ENCODE measurements at places on chromosomes 1 and 21. TPM values are rescaled to one million over a fixed set of nuclear protein-coding genes. Genes with fewer than 3 reads are reported as not detected.

- peaks cover 4% of the 10 kb centered on the region for H3K36me3 ChIP-seq
- H3K4me3 ChIP-seq = no peak overlapping the region
- no peaks in the 10 kb centered on the region for H3K4me1 ChIP-seq
- no peak for DNase-seq
- no peak overlapping the region for H3K27ac ChIP-seq
Measured at GRCh38 chr21:41794600-41794999, 27.7 kb upstream of the RIPK4 start.

The PLA2G5 gene
- not detected for total RNA-seq

GRCh38 chr1:43370564-43370963, 2.8 kb upstream of the ELOVL1 start:
- no peak overlapping the region for H3K4me3 ChIP-seq
- no peaks in the 10 kb centered on the region for H3K27me3 ChIP-seq
- peaks cover 7% of the 10 kb centered on the region for H3K36me3 ChIP-seq
- peak overlapping the region; percentile 24 for H3K27ac ChIP-seq
- DNase-seq = no peak
- peaks cover 21% of the 10 kb centered on the region for H3K4me1 ChIP-seq

The HENMT1 gene
- total RNA-seq = not detected

DNA sequence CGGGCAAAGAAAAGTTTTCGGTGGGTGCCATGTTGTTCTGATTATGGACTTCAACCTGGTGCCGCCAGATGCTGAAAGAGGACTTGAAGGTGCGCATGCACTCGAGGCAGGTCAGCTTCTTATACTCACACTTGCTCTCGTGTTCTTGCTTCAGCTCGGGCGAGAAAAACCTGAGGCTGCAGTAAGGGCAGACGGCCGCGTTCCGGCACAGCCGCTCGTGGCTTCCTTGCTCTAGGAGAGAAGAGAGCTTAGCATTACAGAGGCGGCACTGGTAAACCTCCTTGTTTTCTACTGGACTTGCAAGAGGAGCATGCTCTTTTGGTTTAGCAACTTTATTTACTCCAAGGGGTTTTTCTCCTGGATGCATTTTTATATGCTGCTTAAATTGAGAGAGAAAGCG, 18.5 kb downstream of the ZBTB21 start:
- peaks cover 47% of the 10 kb centered on the region for H3K36me3 ChIP-seq
- no peak overlapping the region for H3K4me3 ChIP-seq
- no peak for DNase-seq
- H3K4me1 ChIP-seq = peaks cover 4% of the 10 kb centered on the region
- H3K27me3 ChIP-seq = no peaks in the 10 kb centered on the region

The INAVA gene
- 25.1 TPM for total RNA-seq

The B3GALT2 gene
- total RNA-seq = not detected

The AGT gene
- not detected for total RNA-seq

The NGF gene
- 1.1 TPM for total RNA-seq

GRCh38 chr1:219271818-219272535, 98.3 kb downstream of the LYPLAL1 start:
- H3K27ac ChIP-seq = no peak overlapping the region
- H3K4me3 ChIP-seq = no peak overlapping the region
- H3K4me1 ChIP-seq = no peaks in the 10 kb centered on the region
- no peaks in the 10 kb centered on the region for H3K36me3 ChIP-seq
- no peak for DNase-seq

DNA sequence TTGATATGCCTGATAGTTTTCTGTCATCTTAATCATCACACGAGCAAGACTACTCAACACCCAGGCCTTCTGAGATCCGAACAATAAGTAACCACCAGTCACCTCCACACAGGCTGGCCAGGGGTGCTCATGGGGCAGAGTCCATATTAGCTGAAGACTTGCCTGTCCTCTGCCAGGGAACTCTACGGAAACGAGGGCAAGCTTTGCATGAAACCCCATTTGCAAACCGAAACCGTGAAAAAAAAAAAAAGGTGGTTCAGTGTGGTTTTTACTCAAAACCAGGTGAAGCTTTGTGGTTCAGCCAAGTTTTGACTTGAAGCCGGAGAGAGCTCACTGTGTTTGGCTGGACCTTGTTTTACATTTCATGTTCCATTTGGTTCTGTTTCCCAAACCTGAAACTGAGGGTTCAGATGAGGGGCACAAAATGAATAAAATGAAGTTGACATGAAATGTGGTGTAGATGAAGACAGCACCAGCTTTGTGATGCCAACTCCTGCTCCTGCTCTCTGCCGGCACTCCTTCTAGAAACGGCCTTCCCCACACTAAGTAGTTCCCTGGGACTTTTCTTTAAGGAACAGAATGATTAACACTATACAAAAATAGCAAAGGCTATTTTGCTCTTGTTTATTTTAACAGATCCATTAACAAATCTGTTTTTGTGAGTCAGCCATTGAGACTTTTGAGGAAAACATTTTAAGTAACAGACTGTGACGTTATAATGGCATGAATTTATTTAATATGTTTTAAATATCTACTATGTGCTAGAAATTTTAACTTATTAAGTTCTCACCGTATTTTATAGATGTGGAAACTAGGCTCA, 74.7 kb downstream of the RUNX1 start:
- peaks cover 7% of the 10 kb centered on the region for H3K36me3 ChIP-seq
- DNase-seq = no peak
- H3K27ac ChIP-seq = no peak overlapping the region

DNA sequence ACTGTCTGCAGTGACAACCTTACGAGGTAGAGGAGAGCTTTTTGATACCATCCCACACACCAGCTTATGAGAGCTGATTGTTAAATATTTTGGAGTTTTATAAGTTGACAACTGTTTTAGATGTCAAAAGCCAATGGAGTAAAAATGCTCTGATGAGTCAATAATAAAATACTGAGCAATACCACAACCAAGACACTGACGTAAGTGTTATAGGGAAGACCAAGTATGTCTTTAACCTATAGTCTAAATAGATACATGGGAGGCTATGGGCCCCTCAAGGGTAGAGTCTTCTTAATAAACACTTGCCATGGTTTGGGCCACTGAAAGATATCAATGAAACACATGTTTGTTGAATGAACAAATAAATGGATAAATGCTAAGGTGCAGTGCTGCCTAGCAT, 49.2 kb downstream of the DUSP10 start:
- no peak for DNase-seq
- no peak overlapping the region for H3K4me3 ChIP-seq
- peaks cover 7% of the 10 kb centered on the region for H3K4me1 ChIP-seq
- peaks cover 3% of the 10 kb centered on the region for H3K36me3 ChIP-seq

DNA sequence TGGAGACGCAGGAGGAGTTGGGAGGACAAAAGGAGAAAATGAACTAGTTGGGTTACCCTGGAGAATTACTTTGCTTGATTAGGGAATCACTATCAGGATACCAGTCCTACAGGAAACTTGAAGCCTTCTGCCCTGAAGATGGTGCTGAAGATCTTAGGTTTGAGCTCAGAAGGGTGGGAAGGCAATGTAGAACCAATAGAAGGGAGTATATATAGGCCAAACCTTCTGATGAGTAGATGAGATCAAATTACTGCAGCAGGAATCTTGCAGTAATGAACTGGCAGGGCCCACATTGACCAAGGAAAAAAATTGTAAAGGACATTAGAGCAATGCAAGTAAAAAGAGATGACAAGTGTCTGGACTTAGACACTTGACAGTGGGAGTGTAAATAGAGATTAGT, 116.3 kb upstream of the CACYBP start:
- no peak overlapping the region for H3K27ac ChIP-seq
- H3K27me3 ChIP-seq = no peaks in the 10 kb centered on the region
- H3K4me3 ChIP-seq = no peak overlapping the region
- peak; percentile 62 for DNase-seq
- H3K36me3 ChIP-seq = peaks cover 4% of the 10 kb centered on the region

DNA sequence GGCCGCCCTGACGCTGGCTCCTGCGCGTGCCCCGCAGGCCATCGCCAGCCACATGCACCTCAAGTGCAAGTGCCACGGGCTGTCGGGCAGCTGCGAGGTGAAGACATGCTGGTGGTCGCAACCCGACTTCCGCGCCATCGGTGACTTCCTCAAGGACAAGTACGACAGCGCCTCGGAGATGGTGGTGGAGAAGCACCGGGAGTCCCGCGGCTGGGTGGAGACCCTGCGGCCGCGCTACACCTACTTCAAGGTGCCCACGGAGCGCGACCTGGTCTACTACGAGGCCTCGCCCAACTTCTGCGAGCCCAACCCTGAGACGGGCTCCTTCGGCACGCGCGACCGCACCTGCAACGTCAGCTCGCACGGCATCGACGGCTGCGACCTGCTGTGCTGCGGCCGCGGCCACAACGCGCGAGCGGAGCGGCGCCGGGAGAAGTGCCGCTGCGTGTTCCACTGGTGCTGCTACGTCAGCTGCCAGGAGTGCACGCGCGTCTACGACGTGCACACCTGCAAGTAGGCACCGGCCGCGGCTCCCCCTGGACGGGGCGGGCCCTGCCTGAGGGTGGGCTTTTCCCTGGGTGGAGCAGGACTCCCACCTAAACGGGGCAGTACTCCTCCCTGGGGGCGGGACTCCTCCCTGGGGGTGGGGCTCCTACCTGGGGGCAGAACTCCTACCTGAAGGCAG, 23.4 kb upstream of the ARF1 start:
- H3K27me3 ChIP-seq = peaks cover 39% of the 10 kb centered on the region
- DNase-seq = no peak
- H3K4me3 ChIP-seq = no peak overlapping the region
- no peaks in the 10 kb centered on the region for H3K4me1 ChIP-seq

GRCh38 chr1:225999912-226000337, 782 bp upstream of the SDE2 start:
- H3K4me1 ChIP-seq = peaks cover 33% of the 10 kb centered on the region
- H3K4me3 ChIP-seq = peak overlapping the region; percentile 88
- H3K27ac ChIP-seq = peak overlapping the region; percentile 99
- DNase-seq = no peak
- H3K36me3 ChIP-seq = peaks cover 30% of the 10 kb centered on the region

The AMY1C gene
- not detected for total RNA-seq

The RAP1GAP gene
- total RNA-seq = 0.22 TPM

DNA sequence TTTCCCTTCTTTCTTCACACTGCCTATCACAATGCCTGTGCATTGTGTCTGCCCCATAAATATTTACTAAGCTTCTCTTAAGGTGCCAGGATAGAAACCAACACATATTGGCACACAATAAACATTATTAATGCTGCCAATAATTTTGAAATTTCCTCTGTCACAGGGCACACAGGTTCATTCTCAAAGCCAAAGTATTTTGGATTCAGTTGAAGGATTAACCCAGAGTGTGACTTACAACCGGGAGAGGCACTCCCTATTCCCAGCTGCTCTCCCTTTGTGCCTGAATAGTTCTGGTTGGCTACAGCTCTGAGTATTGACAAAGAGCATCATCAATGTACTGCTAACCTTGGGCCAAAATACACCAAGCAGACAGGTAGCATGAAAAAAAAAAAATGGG, 46.6 kb upstream of the ATP1A1 start:
- H3K36me3 ChIP-seq = no peaks in the 10 kb centered on the region
- H3K27me3 ChIP-seq = no peaks in the 10 kb centered on the region
- peak overlapping the region; percentile 17 for H3K27ac ChIP-seq
- no peak for DNase-seq

DNA sequence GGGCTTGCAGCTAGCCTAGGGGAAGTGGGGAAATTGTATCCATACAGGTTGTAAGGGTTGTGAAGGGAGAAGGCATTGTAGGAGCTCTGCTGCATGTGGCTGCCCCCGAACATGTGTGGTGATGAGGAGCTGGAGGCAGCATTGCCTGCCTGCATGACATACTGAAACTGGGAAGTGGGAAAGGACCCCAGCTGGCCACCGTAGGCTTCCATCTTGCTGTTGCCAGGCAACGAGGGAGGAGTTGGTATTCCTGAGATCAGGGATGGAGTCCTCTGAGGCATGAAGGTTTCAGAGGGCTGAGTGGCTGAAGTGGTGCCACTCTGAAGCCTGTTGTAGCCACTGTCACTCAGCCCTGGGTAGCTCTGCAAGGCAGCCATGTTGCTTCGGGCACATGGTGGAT, 103.2 kb downstream of the TBX15 start:
- no peaks in the 10 kb centered on the region for H3K36me3 ChIP-seq
- H3K4me1 ChIP-seq = no peaks in the 10 kb centered on the region
- H3K27ac ChIP-seq = no peak overlapping the region
- H3K27me3 ChIP-seq = no peaks in the 10 kb centered on the region

GRCh38 chr1:19488136-19488535, 2.8 kb upstream of the CAPZB start:
- H3K27ac ChIP-seq = no peak overlapping the region
- H3K4me1 ChIP-seq = peaks cover 22% of the 10 kb centered on the region
- DNase-seq = no peak
- H3K4me3 ChIP-seq = no peak overlapping the region
- H3K27me3 ChIP-seq = no peaks in the 10 kb centered on the region
- peaks cover 7% of the 10 kb centered on the region for H3K36me3 ChIP-seq

DNA sequence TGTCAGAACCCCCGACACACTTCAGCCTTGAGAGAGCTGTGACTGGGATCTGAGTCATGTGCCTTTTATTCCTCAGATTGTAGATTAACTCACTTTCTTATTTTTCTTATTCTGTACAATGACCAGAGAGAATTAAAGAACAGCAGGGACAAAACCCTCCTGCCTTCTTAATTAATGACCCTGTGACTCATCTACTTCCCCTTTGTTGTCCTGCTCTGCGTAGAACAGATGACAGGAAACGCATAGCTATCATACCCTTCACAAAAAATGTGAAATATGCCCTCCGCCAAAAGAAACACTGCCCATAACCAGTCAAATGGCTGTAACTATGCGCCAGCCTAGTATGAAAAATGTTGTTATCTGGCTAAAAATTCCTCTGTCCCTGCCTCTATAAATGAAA, 9.1 kb upstream of the PADI2 start:
- peaks cover 8% of the 10 kb centered on the region for H3K4me1 ChIP-seq
- H3K27me3 ChIP-seq = no peaks in the 10 kb centered on the region
- no peaks in the 10 kb centered on the region for H3K36me3 ChIP-seq
- DNase-seq = peak; percentile 85
- peak overlapping the region; percentile 65 for H3K27ac ChIP-seq
- peak overlapping the region; percentile 8 for H3K4me3 ChIP-seq

- H3K4me1 ChIP-seq = peaks cover 2% of the 10 kb centered on the region
- H3K36me3 ChIP-seq = no peaks in the 10 kb centered on the region
- no peak overlapping the region for H3K4me3 ChIP-seq
- DNase-seq = peak; percentile 31
- peaks cover 69% of the 10 kb centered on the region for H3K27me3 ChIP-seq
- H3K27ac ChIP-seq = no peak overlapping the region
Measured at GRCh38 chr1:233879841-233880240, 24.6 kb upstream of the SLC35F3 start.

DNA sequence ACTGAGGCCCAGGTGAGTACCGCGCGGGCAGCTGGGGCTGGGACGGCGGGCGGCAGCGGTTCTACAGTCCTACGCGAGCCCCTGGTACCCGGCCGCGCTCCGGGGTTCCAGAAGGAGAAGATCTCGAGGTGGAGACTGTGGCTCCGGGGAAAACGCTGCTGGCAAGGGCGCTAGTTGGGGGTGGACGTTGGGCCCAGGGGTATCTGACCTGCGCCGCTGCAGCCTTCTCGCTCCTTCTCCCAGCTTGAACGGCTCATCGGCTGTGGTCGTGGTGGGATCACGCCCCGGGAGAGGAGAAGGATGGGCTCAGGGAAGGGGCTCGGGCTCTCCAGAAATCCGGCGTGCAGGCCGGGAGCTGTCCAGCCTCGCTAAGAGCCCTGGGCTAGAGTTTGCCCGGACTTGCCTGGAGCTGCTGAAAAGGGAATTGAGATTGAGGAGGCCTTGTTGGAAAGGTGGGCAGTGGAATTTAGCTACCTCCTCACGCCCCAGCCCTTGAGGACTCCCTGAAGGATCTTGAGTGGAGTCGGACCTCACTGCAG, 1.1 kb upstream of the POU3F1 start:
- H3K4me3 ChIP-seq = peak overlapping the region; percentile 76
- no peak for DNase-seq
- H3K27ac ChIP-seq = no peak overlapping the region

The ACOT11 gene
- 5.3 TPM for total RNA-seq

GRCh38 chr1:19067912-19068638, 111.6 kb upstream of the IFFO2 start:
- DNase-seq = no peak
- no peak overlapping the region for H3K4me3 ChIP-seq
- H3K27ac ChIP-seq = no peak overlapping the region
- H3K36me3 ChIP-seq = peaks cover 12% of the 10 kb centered on the region
- H3K4me1 ChIP-seq = peaks cover 9% of the 10 kb centered on the region
- H3K27me3 ChIP-seq = no peaks in the 10 kb centered on the region
